ENCODE measurements at places on chromosomes 4 and X.

- no peak for DNase-seq
Measured at GRCh38 chrX:15340867-15341266, 5.5 kb upstream of the PIGA start.

- no peak for DNase-seq
Measured at GRCh38 chr4:108683479-108683878, 33.1 kb downstream of the OSTC start.

DNA sequence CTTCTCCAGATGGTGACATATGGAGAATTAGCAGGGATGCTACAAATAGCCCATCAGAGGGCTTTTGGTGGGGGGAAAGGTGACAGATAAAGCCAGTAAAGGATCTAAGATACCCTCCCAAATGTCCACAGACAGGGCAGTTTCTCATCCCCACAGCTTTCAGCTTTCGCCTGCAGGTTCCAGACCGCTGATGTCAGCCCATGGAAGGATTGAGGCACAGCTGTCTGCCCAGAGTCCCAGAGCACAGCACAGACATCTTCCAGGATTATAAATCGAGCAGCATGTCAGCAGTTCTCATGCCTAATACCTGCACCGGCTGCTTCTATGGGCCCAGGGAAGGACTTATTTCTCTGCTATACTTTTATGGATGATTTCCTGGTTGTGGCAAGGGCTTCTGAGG lies 96.7 kb upstream of the MXRA5 start:
- no peak for DNase-seq

DNA sequence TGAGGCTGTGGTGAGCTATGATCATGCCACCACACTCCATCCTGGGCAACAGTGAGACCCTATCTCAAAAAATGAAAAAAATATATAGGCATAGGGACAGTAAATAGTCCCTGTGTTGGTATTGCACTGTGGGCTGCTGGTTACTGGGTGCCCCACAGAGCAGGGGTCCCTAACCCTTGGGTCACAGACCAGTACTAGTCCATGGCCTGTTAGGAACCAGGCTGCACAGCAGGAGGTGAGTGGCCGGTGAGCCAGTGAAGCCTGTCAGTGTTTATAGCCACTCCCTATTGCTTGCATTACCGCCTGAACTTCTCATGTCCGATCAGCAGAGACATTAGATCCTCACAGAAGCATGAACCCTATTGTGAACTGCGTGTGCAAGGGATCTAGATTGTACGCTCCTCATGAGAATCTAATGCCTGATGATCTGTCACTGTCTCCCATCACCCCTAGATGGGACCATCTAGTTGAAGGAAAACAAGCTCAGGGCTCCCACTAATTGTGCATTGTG lies 106.5 kb downstream of the TNIP2 start:
- DNase-seq, result no peak

GRCh38 chrX:12751887-12752286 lies 39.3 kb upstream of the PRPS2 start:
- no peak for DNase-seq

GRCh38 chr4:57401586-57401985 lies 291.4 kb upstream of the IGFBP7 start:
- no peak for DNase-seq

DNA sequence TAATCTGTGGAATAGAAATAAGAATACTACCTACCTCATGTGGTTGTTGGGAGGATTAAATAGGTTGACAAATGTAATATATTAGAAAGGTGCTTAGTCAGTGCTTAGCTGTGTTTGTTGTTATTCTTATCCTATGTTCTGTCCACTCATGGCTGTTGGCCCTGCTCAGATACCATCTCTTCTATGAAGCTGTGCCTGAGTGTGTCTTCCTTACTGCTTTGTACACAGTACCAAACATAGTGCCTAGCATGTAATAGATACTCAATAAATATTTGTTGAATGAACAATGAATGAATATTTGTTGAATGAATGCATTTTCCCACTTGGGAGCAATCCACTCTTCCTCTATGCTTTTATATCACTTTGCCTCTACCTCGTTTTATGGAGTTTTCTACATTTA lies 57.2 kb downstream of the NHS start:
- no peak for DNase-seq

DNA sequence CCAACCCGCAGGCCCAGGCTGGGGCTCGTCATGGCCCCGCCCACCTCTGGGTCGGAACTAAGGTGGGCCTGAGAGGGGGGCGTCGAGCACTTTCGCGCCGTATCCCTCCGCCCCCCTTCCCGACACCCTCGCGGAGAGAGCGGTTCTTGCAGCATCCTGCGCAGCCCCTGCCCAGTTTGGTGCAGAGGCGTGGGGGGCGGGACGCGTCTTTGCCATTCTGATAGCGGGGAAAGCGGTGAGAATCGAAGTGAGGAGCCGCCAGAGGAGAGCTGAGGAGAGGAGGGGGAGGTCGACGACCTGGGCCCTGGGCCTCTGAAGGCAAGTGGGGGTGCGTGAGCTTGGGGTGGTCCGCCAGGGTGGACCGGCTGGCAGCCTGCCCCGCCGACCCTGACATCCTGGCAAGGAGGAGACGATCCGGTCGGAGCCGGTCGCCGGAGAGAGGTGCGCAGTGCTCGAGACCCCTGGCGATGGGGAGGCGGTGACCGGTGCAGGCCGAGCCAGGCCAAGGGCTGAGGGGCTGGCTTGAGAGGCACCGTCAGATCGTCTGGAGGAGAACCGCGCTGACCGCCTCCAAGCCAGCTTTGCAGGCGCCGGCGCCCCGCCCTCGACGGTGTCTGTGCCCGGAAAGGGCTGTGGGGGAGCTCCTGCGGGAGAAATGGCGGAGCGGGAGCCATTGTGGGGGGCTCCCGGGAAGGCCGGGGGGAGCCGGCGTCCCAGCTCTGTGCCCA lies 25.5 kb downstream of the GPRASP3 start:
- DNase-seq, result no peak

- DNase-seq, result no peak
Measured at GRCh38 chr4:183240581-183241321, 79.3 kb downstream of the CLDN22 start.

- DNase-seq, result no peak
Measured at GRCh38 chr4:102114118-102114630, 231.1 kb downstream of the SLC39A8 start.

- DNase-seq, result no peak
Measured at GRCh38 chr4:174210952-174211490, 72.4 kb downstream of the FBXO8 start.

- peak; percentile 74 for DNase-seq
Measured at GRCh38 chrX:71181910-71182799, 37.5 kb downstream of the NLGN3 start.

- DNase-seq, result no peak
Measured at GRCh38 chr4:26468283-26468949, 21.9 kb downstream of the CCKAR start.

GRCh38 chrX:10496345-10496965 lies 123.9 kb downstream of the MID1 start:
- DNase-seq, result no peak

GRCh38 chr4:43276321-43276720 lies 383.8 kb downstream of the GRXCR1 start:
- DNase-seq, result no peak

- no peak for DNase-seq
Measured at GRCh38 chrX:103927030-103927429, 35.4 kb upstream of the TMSB15B start.

DNA sequence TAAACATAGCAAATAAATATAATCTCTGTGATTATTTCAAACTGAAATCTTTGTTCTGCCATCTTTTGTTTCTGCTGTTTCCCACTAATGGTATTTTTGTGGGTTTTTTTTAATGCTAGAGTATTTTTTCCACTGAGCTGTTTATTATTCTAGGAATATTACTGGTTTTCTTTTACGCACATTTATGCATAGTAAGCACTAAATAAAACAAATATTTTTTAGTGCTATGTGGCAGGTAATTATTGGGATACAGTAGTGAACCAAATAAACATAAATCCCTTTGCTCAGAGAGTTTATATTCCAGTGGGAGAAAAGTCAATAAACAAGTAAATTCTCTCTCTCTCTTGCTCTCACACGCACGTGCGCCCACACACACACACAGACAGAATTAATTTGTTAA lies 397.4 kb downstream of the PRDM5 start:
- no peak for DNase-seq

- no peak for DNase-seq
Measured at GRCh38 chr4:185695743-185696142, 116.3 kb downstream of the SORBS2 start.

DNA sequence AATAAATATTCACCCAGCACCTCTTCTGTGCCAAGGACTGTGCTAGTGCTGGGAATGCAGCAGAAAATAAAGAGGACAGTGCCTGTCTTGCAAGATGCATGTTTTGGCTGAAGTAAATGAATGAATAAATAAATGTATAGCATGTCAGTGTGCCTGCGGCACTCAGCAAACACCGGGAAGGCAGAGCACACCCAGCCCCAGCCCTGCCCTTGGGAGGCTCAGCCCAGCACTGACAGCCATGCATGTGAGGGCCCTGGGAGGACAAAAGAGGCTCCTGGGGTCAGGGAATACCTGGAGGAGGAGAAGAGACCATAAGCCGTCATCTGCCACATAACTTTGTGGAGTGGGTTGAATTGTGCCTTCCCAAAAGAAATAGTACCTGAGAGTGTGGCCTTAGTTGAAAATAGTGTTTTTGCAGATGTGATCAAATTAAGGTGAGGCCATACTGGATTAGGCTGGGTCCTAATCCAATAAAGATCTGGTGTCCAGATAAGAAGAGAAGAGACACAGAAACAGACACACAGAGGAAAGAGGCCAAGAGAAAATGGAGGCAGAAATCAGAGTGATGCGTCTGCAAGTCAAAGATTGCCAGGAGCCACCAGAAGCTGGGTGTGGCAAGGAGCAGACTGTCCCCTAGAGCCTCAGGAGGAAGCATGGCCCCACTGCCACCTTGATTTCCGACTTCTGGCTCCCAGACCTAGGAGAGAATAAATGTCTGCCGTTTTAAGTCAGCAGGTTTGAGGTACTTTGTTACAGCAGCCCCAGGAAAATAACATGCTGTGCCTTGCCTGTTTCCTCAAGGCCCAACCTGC lies 16.3 kb downstream of the C4orf50 start:
- no peak for DNase-seq

GRCh38 chr4:40149960-40150385 lies 46.9 kb upstream of the RHOH start:
- DNase-seq, result peak; percentile 63

- DNase-seq, result no peak
Measured at GRCh38 chrX:19549838-19550237, 34.5 kb upstream of the MAP3K15 start.

DNA sequence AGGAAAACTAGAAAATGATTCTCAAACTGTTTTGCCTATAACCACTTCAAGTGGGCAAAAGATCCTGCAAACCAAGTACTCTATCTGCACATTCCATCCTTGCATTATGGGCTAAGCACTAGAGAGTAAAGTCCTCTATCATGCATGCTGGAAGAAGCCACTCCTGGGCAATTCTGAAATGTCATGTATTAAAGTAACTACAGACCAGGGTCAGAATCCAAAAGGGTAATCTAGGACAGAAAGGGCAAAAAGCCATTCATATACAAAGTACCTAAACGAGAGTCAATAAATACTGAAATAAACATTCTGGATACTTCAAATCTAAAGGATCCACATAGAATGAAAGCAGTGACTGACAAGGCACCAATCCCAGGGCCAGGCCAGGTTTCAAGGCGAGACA lies 1.0 kb downstream of the SNX12 start:
- DNase-seq, result no peak

DNA sequence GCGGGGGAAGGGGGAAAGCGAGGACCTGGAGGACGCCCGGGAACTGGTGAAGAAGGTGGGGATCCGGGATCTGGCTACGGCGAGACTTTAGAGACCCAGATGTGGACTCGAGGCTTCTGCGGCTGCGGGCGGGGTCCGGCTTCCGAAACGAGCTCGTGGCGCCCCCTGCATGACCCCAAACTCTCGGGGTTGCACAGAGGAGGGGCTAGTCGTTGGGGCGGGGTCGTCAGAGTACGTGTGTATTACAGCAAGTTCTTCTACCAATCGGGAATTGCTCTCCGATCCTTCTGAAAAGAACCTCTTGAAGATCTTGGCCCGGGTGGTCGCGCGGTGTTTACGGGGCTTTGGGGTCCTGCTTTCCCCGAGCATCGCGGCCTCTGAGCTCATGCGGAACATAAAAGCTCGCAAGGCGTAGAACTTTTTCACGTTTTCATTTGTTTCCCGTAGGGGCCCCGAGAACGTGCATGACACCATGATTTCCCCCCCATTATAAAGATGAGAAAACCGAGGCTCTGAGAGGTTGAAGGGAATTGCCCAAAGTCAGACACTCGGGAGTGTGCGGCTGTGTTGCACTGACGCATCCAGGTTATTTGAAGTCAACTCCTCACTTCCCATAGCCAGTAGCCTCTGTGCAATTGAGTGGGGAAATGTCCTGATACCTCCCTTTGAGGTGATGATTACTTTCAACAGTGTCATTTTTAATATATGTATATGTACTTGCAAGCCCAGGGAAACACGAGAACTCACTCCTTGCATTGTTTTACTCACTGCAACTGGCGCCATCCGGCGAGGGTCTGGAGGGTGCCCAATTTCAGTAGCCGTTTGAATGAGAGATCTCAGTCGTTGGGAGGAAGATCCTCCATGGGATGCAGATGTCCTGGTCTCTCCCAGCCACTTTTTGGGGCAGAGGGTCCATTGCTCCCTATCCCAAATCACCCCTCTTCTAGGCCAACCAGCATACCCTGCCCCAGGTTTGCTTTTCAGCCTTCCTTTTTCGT lies at the start of gene BEND4:
TSS of gene BEND4 (minus strand) at position 149 of the 998 bp plus-strand sequence. CDS start 512 bp downstream, outside the sequence.
- DNase-seq, result peak; percentile 29

DNA sequence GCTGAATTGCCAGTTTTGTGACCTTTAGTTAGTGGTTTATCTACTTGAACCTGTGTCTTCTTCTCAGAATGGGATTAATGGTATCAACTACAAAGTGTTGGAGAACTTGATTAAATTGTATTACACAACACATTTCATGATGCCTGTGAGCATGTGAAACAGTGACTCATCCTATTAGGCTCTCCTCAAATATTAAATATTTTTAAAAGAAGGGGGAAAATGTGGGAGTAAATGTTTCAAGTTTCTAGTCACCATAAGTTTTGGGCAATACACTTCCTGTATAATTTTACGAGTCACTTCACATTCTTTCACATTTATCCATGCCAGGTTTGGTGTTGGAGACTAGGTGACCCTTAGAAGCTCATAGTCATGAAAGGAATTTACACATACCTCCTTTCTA lies 147.0 kb downstream of the HS3ST1 start:
- DNase-seq, result no peak

GRCh38 chr4:64940698-64941097 lies 531.4 kb upstream of the TECRL start:
- DNase-seq, result no peak

- DNase-seq, result no peak
Measured at GRCh38 chrX:118637997-118638396, 89.4 kb upstream of the IL13RA1 start.

DNA sequence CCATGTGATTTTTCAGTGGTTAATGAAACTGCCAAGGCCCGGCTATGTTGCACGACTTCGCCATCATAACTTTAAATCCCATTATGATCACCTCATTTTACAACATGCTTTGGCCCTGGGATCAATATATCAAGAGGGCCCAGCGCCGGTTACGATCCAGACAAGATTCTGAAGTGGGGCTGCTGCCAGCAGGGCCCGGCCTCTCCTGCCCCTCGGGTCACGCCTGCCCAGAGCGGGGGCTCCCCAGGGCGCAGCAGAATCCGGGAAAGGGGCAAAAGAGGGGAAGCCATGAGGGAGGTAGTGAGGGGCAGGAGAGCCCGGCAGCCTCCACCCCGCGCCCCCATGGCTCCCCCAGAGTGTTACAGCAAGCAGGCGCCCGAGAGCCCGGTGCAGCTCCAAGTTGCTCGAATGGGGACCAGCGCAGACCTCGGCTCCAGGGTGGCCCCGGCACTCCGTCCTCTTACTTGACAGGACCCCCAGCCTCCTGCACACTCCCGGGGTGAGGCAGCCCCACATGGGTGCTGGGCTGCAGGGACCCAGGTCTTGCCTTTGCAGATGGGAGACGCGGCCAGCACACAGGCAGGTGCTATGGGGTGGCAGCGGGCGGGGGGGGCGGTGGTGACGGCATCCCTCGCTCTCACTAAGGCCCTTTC lies 129.8 kb upstream of the NKX1-1 start:
- DNase-seq, result no peak

Measured in iPS DF 6.9 (cell line).